OCI-LY7 (cell line): ENCODE measurements at places on chromosomes 4 and X.

DNA sequence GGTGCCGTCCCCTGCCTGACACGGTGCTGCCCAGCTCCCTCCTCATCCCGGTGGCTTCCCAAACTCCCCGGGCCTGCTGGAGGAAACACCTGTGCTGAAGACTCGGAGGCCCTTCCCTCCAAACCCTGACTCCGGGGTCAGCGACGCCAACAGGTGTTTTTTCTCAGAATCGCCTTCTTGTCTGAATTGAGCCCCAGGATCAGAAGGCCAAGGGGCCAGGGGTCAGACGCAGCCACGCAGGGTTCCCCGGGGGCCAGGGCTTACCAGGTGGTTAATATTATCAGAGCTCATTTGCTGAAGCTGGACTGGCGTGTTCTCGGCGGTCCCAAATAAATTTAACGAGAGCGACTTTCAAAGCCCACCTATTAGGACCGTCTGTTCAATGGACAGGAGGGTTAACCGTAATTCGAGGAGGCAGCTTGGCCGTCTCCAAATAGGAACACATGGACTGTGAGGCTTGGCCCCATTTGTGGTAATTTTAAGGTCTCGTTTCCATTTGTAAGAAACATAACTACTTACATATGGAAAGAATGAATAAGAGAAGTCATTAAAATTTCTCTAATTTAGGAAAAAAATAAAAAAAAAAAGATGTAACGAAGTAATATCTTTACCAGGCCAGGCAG lies 239.3 kb downstream of the CRLF2 start:
- DNase-seq, result no peak

- DNase-seq, result no peak
These were observed 18.1 kb downstream of the USP38 start for GRCh38 chr4:143202824-143203223.

- no peak for DNase-seq
These were observed 244.2 kb upstream of the GRID2 start for GRCh38 chr4:92059615-92060014.

DNA sequence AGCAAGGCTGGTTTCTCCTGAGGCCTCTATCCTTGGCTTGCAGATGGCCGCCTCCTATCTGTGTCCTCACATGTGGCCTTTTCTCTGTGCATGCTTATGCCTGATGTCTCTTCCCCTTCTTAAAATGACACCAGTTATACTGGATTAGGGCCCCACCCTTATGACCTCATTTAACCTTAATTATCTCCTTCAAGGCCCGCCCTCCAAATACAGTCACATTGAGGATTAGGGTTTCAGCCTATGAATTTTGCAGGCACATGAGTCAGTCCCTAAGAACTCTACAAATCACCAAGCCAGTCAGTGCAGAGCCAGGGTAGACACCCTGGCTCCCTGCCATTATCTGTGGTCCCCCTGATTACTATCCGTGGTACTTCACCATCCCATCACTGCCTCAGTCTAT lies 51.6 kb downstream of the MAML3 start:
- DNase-seq, result no peak

GRCh38 chr4:170581969-170582368 lies 492.2 kb upstream of the AADAT start:
- DNase-seq, result no peak
